MCF 10A (cell line): ENCODE measurements at places on chromosomes 6 and 20. TPM values are rescaled to one million over a fixed set of nuclear protein-coding genes. Genes with fewer than 3 reads are reported as not detected.

HTR1E gene
- not detected in 2 replicates for total RNA-seq

TRIM10 gene
- total RNA-seq, result not detected in 2 replicates

ZNF292 gene
- 17.1 and 24.4 TPM in 2 replicates for total RNA-seq

CRISP2 gene
- total RNA-seq, result not detected in 2 replicates

DLL1 gene
- total RNA-seq, result 0.96 and 1.4 TPM in 2 replicates

KCNS1 gene
- not detected in 2 replicates for total RNA-seq

WFDC5 gene
- not detected in 2 replicates for total RNA-seq

AKAP12 gene
- 0.34 and 0.63 TPM in 2 replicates for total RNA-seq

ZNF334 gene
- total RNA-seq, result not detected in 2 replicates

KDM1B gene
- 21.2 and 22.3 TPM in 2 replicates for total RNA-seq

SPDEF gene
- total RNA-seq, result not detected in 2 replicates

XPO5 gene
- 92.0 and 98.6 TPM in 2 replicates for total RNA-seq

- H3K4me1 ChIP-seq, result peaks cover 5% of the 10 kb centered on the region
- DNase-seq, result peak; percentile 69
- no peaks in the 10 kb centered on the region for H3K27me3 ChIP-seq
- H3K36me3 ChIP-seq, result peaks cover 36% of the 10 kb centered on the region
- H3K27ac ChIP-seq, result no peak overlapping the region
- H3K4me3 ChIP-seq, result no peak overlapping the region
These were observed 39.2 kb upstream of the TLDC2 start for GRCh38 chr20:36836591-36837269.

DNA sequence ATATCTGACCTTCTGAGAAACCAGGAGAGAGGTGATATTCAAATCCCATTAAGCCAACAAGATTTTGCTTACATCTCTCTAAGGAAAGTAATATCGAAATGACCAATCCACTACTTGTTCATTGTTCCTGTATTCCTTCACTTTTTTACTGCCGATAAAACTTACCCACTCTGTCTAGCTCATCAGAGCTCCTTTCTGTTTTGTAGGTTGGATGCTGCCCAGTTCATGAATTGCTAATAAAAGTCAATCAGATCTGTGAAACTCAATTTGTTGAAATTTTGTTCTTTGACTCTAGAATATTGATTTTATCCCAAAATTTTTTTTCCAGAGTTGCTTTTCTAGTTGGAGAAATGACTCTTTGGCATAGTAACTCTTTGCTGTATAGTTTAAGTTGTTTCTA lies 148.9 kb upstream of the INSM1 start:
- no peaks in the 10 kb centered on the region for H3K36me3 ChIP-seq
- no peaks in the 10 kb centered on the region for H3K27me3 ChIP-seq
- no peak overlapping the region for H3K4me3 ChIP-seq
- no peak overlapping the region for H3K27ac ChIP-seq
- peaks cover 6% of the 10 kb centered on the region for H3K4me1 ChIP-seq

DNA sequence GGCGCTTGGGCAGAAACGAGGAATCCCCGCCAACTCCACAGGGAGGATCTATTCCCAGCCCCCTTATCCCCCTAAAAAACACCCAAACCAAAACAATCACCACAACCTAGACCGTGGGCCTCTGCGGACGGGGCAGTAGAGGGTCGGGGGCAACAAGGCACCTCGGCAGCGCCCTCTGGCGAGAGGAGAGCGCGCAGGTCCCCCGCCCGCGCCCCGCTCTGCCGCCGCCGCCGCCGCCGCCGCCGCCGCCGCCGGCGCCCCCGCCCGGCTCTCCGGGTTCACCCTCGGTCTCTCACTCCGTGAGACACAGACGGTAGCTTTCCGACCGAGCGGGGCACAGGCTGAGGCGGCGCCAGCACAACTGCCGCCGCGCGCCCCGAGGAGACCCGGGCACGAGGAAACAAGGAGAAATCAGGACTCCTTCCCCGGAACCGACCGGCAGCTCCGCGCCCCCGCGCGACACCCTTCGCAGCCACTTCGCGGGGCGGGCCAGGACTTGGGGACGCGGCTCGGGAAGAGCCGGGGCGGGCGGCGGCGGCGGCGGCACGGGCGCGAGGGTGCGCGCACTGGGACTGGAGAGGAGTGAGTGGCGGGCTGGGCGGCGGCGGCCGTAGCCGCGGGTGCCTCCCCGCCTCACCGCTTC lies at the start of gene SLC35F1:
TSS of gene SLC35F1 (plus strand) at position 307 of the 643 bp plus-strand sequence.
- no peaks in the 10 kb centered on the region for H3K4me1 ChIP-seq
- H3K27me3 ChIP-seq, result peaks cover 33% of the 10 kb centered on the region
- no peak for DNase-seq
- H3K27ac ChIP-seq, result no peak within 1 kb of the TSS
- H3K36me3 ChIP-seq, result no peaks in the 10 kb centered on the region

DNA sequence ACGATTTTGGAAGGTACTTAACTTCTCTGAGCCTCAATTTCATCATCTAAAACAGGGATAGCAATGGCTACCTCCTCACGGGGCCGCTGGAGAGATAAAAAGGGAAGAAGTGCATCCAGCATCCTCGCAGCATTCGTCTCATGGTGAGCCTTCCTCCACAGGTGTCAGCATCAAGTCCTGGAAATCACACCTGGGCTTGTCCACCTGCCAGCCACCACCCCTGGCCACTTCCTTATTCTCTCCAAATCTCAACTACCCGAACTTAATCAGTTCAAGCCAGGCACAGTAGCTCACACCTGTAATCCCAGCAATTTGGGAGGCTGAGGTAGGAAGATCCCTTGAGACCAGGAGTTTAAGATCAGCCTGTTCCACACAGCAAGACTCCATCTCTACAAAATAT lies 234.5 kb downstream of the LY86 start:
- no peaks in the 10 kb centered on the region for H3K27me3 ChIP-seq
- no peak overlapping the region for H3K4me3 ChIP-seq
- H3K4me1 ChIP-seq, result peaks cover 52% of the 10 kb centered on the region
- H3K36me3 ChIP-seq, result no peaks in the 10 kb centered on the region
- H3K27ac ChIP-seq, result no peak overlapping the region

DNA sequence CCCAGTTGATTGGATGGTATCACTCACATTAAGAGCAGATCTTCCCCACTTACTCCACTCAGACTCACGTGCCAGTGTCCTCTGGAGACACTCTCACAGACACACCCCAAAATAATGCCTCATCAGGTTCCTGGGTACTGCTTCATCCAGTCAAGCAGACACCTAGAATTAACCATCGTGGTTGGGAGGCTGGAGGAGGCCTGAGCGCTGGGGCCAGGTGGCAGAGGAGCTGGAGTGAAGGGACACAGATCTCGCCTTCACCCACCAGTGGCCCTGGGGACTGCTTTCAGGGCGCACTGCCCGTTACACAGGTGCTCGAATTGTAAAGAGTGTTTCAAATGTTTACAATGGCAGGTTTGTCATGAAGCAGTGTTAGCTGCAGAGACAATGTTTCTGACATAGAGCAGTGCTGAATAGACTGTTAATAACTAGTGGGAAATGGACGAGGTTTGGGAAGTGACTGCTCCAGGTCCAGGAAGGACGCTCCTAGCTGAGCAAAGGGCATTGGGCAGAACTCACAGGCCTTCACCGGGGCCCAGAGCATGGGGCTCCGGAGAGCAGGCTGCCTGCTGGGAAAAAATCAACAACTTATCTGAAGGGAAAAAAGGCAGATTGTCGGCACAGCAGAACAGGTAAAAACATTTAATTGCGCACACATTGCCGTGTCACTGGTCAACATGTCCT lies 38.4 kb downstream of the TMEM242 start:
- no peak overlapping the region for H3K27ac ChIP-seq
- DNase-seq, result no peak
- no peak overlapping the region for H3K4me3 ChIP-seq
- H3K36me3 ChIP-seq, result peaks cover 4% of the 10 kb centered on the region
- no peaks in the 10 kb centered on the region for H3K4me1 ChIP-seq

DNA sequence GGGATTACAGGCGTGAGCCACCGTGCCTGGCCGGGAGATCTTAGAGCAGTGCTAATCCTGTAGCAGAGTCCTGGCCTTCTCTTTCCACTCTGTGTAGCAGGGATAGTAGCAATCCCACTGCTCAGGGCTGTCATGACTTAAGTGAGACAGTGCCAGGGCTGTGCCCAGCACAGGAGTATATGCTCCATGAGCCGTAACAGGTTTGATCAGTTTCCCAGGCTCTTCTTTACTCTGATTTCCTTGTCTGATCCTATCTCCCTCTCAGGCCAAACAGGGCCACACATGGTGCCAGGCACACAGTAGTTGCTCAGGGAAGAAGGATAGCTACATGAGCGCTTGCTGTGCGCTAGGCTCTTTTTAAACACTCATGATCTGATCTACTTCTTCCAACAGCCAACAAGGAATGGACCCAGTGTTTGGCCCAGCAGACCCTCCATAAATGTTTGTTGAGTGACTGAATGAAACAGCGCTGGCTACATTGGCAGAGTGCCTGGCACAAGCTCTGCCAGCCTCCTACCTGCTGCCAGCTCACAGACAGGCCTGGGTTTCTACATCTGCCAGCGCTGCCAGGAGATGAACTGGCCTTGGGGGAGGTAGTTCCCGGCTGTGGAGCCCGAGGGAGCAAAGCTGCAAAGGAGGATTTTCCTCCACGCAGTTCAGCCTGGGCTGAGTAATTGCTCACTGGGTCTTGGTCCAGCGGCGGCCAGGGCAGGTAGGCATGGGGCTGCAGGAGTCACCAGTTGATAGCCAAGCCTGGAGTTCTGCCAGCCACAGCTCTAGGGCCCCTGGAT lies 36.9 kb downstream of the SNAI1 start:
- H3K27me3 ChIP-seq, result no peaks in the 10 kb centered on the region
- no peaks in the 10 kb centered on the region for H3K36me3 ChIP-seq
- H3K4me3 ChIP-seq, result no peak overlapping the region
- peaks cover 13% of the 10 kb centered on the region for H3K4me1 ChIP-seq
- H3K27ac ChIP-seq, result peak overlapping the region; percentile 85
- DNase-seq, result peak; percentile 95

DNA sequence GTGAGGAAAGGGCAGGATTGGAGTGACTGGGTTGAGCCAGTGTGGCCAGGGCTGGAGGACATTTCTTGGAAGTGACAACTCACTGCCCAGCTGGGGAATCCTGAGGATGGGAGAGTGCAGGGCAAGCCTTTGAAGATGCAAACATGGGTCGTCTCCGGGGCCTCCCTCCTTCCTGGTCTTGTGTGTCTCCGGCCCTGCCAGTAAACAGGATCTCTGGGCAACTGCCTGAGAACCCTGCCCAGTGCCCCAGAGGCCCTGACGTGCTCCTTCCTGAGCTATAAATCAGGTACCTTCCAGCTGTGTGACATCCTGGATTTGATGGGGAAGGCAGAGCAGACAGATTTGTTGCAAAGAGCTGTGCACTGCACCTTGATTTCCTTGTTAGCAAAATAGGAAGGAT lies 12.9 kb upstream of the TCF15 start:
- H3K27ac ChIP-seq, result no peak overlapping the region
- no peak overlapping the region for H3K4me3 ChIP-seq
- peaks cover 90% of the 10 kb centered on the region for H3K27me3 ChIP-seq
- no peaks in the 10 kb centered on the region for H3K36me3 ChIP-seq
- H3K4me1 ChIP-seq, result no peaks in the 10 kb centered on the region
- no peak for DNase-seq

GRCh38 chr20:24991897-24992486 lies 559 bp downstream of the APMAP start:
- peak overlapping the region; percentile 97 for H3K4me3 ChIP-seq
- no peak for DNase-seq
- peaks cover 63% of the 10 kb centered on the region for H3K4me1 ChIP-seq
- peaks cover 10% of the 10 kb centered on the region for H3K36me3 ChIP-seq
- peak overlapping the region; percentile 97 for H3K27ac ChIP-seq

DNA sequence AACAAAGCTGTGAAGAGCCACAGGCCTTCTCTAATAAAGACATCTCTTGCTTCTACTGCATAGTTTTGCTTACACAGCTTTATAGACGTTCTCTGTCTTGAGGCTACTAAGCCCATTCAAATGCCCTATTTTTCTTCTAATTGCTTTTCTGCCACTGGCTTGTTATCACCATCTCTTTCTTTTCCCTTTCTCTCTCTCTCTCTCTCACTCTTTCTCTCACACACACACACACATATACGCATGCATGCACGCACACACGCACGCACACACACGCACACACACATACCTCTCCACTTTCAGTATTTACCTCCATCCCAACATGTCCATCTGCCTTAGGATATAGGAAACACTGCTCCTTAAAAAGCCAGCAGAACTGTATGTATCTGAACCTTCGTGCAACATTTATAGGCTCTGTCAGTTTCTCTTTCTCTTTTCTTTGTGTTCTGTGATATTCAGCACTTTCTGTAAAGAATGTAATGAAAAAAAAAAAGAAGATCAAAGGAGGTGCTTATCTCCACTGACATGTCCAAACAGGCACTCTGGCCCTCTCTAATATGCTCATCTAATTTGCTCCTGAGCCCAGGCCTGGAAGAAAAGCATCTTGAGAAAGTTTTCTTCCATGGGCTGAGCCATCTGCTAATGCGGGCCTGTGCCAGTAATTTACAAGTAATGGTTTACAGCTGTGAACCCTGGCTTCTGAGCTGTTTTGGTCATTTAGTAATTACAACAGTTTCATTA lies 1046.7 kb upstream of the MAP3K7 start:
- H3K27me3 ChIP-seq, result peaks cover 11% of the 10 kb centered on the region
- no peaks in the 10 kb centered on the region for H3K4me1 ChIP-seq
- no peak for DNase-seq

GRCh38 chr20:4439461-4439860 lies 282.2 kb upstream of the PRND start:
- no peak overlapping the region for H3K4me3 ChIP-seq
- no peak for DNase-seq
- no peaks in the 10 kb centered on the region for H3K4me1 ChIP-seq
- H3K27ac ChIP-seq, result no peak overlapping the region

- DNase-seq, result no peak
- H3K36me3 ChIP-seq, result no peaks in the 10 kb centered on the region
- no peak overlapping the region for H3K27ac ChIP-seq
These were observed 453.4 kb upstream of the AGPAT4 start for GRCh38 chr6:161727083-161727833.

GRCh38 chr6:146950351-146950835 lies 253.8 kb upstream of the STXBP5 start:
- H3K4me3 ChIP-seq, result no peak overlapping the region
- H3K36me3 ChIP-seq, result no peaks in the 10 kb centered on the region
- DNase-seq, result peak; percentile 7
- H3K27ac ChIP-seq, result no peak overlapping the region
- no peaks in the 10 kb centered on the region for H3K4me1 ChIP-seq
- H3K27me3 ChIP-seq, result no peaks in the 10 kb centered on the region

- H3K27ac ChIP-seq, result peak overlapping the region; percentile 82
- no peak overlapping the region for H3K4me3 ChIP-seq
- peak; percentile 96 for DNase-seq
- H3K27me3 ChIP-seq, result no peaks in the 10 kb centered on the region
- H3K4me1 ChIP-seq, result peaks cover 24% of the 10 kb centered on the region
These were observed 28.9 kb downstream of the EIF2S2 start for GRCh38 chr20:34083137-34083536.
